ENCODE measurements at places on chromosomes 3 and 15.

DNA sequence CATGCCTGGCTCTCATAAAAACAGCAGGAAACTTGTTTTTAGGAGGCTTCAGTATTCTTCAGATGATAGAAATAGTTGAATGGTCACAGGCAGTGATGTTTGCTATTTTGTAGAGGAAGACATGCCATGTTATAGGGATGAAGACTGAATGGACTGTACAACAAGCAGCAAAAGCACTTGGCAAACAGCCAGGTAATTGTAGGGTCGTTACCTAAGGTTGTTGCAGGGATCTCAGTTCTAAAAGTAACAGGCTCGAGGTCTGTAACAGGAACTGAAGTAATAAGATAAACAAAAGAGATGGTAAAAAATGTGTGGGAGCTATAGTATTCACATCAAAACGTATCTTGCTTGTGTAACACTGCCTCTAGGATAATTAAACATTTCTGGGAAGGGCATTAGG lies 116.3 kb downstream of the TFG start:
- no peak for DNase-seq

- DNase-seq: no peak
These were observed 714.2 kb downstream of the NLGN1 start for GRCh38 chr3:174111776-174112175.

DNA sequence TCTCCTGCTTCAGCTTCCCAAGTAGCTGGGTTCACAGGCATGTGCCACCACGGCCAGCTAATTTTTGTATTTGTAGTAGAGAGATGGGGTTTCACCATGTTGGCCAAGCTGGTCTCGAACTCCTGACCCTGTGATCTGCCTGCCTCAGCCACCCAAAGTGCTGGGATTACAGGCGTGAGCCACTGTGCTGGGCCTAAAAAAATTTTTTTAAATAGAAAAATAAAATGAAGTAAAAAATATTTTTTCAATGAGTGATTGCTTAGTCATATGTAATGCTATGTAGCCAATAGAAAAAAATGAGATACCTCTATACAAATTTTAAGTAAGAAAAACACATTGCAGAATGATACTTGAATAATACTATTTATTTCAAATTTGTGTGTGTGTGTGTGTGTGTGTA lies 27.9 kb upstream of the SLC30A4 start:
- DNase-seq: no peak

DNA sequence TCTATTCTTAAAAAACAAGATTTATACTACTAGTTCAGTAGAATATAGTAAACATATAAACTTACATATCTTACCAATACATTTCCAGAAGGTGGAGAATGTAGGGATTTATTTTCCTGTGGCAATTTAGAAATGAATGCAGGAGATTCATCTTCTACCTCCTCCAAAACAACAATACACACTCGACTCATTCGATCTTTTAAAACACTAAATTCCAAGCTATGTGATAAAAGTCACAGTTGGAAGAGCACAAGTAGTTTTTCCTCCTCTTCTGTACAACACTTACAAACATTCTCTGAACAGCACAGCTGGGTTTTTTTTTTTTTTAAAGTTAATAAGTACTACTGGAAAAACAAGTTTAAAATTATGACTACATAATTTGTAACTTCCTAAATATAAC lies 1.4 kb downstream of the ANKRD28 start:
- no peak for DNase-seq

- DNase-seq: no peak
These were observed 25.0 kb upstream of the GPR160 start for GRCh38 chr3:170012683-170013400.

- no peak for DNase-seq
These were observed 55.6 kb upstream of the BNC1 start for GRCh38 chr15:83340087-83340486.

DNA sequence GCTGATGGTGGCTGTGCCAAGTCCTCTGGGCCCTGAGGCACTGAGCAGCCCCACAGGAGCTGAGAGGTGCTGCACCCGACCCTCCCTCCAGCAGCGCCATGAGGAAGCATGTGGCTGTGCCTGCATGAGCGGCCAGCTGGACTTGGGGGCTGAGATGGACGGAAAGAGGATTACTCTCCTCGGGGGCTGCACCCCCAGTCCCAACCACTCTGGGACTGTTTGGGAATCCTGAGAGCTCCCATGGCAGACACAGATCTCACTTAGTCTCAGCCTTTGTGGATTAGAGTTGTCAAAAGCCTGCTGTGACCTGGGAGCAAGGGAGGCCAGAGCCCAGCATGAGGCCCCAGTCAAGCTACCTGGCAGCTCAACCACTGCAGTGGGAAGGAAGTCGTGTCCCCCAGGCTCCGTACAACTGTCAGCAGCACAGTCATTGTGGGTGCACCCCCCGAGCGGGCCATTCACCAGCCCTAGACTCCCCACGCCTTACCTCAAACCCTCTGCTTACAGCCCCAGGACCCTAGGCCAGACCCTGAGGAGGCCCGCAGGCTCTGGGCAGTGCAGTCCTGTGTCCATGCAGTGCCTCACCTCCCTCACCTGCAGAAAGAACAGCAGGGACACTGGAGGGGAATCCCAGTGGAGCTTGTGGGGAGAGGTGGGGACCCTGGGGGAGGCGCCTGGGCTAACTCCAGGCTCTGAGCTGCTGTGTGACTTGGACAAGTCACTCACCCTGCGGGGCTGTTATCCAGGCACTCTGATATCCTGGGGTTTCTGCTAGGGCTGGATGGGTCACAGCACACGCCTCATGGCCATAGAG lies 17.1 kb downstream of the PRR23E start:
- no peak for DNase-seq

DNA sequence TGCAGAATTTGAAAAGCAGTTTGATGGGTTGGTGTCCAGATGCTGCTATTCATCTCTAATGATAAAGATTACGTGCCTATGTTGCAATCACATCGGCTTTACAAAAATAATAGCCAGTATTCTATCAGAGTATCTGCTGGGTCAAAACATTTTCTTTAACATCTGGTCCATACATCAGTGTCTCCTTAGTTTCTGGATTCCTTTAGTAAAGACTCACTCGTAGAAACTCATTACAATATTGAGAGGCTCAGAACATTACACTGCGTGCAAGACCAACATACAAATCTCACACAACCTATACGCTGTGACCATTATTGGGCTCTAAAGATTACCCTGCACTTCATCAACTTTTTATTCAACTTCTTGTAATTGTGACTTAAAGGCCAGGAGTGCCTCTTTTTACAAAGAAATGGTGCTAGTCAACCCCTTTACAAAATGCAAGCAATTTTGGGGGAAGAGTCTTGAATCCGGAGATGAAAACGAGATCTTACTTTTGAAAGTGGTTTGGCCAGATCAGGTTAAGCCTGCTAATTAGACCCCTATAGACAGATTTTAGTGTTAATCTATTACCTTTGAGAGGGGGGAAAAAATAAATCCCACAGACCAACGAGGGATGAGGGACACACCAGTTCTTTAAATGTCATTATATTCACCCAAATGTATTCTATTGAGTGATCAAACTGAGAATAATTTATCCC lies 2.9 kb downstream of the TRA2B start:
- no peak for DNase-seq

DNA sequence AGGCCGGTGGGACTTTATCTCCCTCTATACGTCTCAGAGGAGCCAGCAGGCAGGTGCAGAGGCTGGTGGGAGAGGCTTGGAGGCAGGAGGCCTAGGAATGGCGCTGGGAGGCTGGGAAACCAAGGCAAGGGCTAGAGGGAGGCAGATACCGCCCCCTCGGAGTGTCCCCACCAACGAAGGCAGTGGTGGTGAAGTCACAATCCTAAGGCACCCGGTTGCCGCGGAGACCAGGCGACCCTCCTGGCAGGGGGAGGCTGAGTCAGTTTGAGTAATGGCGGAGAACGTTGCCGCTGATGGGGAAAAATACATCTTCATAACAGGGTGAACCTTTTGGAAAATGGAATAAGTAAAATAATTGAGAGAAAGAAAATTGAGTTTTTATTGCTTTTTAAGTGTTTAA lies 29.9 kb upstream of the CACNA2D2 start:
- DNase-seq: no peak

- DNase-seq: no peak
These were observed 107.7 kb downstream of the CHCHD4 start for GRCh38 chr3:14016900-14017475.

DNA sequence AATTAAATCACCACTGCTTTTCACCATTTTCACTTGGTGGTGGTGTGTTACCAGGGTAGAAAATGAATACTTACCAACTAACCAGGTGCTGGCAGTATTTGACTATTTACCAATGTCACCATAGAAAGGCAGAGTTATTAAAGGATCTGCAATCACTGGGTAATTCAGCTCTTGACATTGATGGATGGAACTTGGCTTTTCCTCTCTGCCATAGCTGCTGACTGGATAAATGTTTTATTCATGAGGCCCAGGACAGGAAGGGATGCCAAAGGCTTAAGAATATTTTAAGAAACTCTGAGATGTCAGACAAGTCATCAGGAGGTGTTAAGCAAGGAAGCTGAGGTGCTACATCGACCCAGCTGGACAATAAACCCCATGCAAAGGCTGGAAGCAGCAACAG lies 495.5 kb upstream of the CFAP20DC start:
- DNase-seq: no peak

DNA sequence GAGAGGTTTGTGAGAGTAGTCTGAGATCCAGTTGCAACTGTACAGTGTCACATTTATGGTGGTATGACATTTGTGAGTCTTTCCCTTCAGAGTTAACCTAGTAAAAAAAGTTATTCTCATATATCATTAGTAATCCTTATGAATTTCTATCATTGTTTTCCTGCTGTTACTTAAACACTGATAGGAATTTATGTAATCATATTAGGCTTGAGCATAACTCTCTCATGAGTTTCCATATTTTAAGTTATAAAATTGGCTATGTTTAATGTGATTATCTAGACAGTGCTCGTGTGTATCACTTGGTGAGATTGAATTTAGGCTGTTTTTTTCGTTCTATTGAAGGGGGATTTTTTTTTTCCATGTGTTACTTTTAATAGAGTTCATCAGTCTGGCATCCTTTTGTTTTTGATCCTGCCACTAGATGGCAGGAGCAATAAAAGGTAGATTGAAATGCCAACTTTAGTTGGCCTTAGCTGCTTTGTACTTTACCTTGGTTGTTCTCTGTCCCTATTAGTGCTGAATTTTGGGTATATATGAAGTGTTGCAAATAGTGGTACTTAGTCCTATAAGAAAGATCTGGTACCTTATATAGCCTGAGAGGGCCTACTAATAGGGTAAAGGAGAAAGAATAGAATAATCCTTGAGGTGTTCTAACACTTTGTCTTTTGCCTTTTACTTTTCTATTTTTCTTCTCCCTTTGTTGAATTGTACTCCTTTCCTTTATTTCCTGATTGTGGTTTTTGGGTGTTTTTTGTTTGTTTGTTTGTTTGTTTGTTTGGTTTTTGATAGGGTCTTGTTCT lies 17.9 kb downstream of the STT3B start:
- DNase-seq: no peak

- DNase-seq: no peak
These were observed 102.0 kb upstream of the PRICKLE2 start for GRCh38 chr3:64327100-64327804.

GRCh38 chr3:98885851-98886250 lies 15.6 kb downstream of the DCBLD2 start:
- DNase-seq: no peak

DNA sequence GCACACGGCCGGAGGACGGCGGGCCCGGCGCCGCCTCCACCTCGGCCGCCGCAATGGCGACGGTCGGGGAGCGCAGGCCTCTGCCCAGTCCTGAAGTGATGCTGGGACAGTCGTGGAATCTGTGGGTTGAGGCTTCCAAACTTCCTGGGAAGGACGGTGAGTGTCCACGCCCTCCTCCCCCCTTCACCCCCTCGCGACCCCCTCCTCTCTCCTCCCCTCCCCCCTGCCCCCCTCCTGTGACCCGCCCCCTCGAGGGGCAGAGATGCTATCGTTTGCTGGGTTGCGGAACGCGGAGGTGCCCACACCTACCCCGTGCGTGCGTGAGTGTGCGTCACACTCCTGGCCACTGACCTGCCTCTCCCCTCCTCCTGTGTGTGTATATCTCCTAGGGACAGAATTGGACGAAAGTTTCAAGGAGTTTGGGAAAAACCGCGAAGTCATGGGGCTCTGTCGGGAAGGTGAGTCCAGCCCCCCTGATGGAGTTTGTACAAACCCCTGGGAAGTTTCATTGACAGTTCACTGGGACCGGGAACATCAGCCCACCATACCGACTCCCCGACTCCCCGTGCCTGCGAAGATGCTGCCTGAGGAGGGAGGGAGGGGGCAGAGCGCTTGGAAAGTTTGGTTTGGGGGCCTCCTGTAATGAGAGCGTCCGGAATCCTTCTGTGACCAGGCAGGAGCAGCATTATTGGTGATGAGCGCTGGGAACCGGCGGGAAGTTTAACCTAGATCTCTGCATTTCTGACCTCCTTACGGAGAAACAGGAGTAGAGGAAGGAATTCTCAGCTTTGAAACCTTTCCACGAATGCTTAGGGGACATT lies 795 bp upstream of the SCAANT1 start:
- peak; percentile 14 for DNase-seq

GRCh38 chr3:160134964-160135363 lies 90.3 kb upstream of the C3orf80 start:
- no peak for DNase-seq

DNA sequence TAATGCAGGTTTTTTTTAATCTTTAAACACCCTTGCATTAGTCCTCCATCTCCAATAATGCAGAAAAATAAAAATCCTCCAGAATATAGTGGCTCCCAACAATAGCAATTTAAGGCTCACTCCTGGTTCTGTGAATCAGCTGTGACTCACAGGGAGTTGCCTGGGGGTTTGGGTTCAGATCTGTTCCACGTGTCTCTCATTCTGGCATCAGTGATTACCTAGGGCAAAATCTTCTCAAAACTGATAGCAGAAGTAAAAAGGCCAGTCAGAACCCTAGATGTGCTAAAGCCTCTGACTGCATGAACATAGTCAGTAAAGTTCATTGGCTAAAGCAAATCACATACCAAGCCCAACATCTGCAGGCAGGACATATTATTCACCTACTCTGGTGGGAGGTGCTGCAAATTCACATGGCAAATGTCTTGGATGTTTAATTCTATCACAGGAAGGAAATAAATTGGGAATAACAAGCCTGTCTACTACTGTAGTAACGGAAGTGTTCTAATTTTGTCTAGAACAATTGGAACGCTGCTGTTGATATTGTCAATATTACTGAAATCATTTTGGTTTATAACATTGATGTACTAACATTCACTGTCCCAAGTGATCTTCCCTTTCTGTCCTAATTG lies 364.1 kb upstream of the CNTN4 start:
- no peak for DNase-seq

DNA sequence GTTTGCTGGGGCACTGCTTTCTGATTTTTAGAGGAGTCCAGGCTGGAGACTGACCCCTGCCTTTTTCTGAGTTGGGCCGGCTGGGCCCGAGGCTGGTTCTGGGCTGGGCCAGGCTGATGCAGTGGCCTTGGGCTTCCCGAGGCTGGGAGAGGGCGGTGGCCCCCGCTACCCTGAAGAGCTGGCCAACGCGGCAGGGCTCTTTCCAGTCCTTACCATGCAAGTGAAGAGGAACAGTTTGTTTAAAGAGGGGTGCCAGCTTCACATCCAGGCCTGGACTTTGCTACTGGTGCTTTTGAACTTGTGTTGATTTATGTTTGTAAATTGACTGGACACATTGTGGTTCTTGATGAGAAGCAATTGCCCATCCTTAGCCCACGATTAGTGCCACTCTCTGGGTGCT lies 15.3 kb downstream of the IGF1R start:
- DNase-seq: no peak

GRCh38 chr3:57451150-57451846 lies 92.8 kb downstream of the DNAH12 start:
- DNase-seq: no peak
